Fibroblast of the aortic adventitia (primary cell): ENCODE measurements at places on chromosomes 3 and 15. TPM values are rescaled to one million over a fixed set of nuclear protein-coding genes. Genes with fewer than 3 reads are reported as not detected.

- no peak for DNase-seq
Observed at GRCh38 chr15:60076582-60077276, 72.6 kb downstream of the FOXB1 start.

- no peak for DNase-seq
Observed at GRCh38 chr3:188822004-188822403, 349.8 kb upstream of the TPRG1 start.

The LPP gene
- total RNA-seq: 33.2 and 92.1 TPM in 2 replicates

The MB21D2 gene
- 5.6 and 6.7 TPM in 2 replicates for total RNA-seq

GRCh38 chr15:67915461-67916374 lies 75.9 kb upstream of the RNU6-1 start:
- peak; percentile 79 for DNase-seq

DNA sequence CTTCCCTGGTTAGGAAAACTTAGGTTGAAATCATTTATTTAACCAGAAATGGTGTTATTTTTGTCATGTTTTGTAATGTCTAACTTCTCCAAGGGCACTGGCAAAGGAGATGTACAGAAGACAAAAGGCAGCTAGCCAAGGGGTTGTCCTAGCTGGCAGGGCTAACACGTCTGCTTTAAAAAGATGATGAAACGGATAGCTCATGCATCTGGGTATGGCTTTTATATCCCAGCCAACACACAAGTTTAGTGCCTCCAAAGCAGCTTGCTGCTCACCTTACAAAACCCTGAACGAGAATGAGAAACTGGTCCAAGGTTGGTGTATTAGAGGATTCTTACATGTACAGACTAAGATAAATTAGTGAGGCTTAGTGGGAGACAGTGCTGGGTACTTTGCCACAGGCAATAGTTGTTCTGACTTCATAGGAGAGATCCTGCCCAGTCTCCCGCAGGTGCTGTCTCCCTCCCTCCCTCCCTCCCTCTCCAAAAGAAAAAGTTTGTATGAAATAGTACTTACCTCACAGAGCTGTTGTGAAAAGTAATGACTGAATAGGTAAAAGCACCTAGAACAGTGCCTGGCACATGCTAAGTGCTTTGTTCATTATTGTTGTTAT lies 47.8 kb downstream of the KCNMB2 start:
- DNase-seq: no peak

The ITPR1 gene
- total RNA-seq: 8.9 and 52.4 TPM in 2 replicates

DNA sequence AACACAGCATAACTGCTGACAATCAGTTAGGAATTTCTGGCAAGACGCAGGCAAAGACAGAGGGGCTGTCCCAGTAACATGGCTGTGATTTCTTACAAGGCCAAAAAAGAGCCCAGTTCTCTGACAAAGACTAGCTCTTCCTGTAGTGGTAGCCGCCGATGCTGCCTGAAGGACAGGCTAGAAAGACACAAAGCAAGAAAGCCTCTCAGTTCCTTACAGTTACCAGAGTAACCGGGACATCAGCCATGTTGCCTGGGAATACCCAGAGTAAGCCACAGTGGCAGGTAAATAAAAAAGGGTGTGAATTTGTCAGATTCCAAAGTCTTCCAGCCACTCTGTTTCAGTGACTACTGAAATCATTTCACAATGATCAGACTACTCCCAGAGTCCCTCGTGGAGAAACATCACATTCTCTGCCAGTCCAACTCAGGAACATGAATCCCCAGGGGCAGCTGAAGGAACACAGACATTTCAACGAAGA lies 493.6 kb upstream of the ADAMTS9 start:
- DNase-seq: no peak

DNA sequence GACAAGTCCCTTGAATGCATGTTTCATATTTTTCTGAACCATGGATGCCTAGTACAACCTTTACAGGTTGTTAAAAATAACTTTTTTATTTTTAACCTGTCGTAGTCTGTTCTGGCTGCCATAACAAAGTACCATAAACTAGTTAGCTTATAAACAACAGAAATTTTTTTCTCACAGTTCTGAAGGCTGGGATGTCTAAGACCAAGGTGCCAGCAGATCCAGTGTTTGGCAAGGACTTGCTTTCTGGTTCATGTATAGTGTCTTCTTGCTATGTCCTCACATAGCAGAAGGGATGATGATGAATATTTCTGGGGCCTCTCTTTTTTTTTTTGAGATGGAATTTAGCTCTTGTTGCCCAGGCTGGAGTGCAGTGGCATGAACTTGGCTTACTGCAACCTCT lies 23.0 kb upstream of the POLR2M start:
- DNase-seq: no peak
